ENCODE measurements at places on chromosomes 1 and 21.

- DNase-seq, result no peak
Measured at GRCh38 chr1:119467219-119467618, 39.8 kb upstream of the HSD3B1 start.

DNA sequence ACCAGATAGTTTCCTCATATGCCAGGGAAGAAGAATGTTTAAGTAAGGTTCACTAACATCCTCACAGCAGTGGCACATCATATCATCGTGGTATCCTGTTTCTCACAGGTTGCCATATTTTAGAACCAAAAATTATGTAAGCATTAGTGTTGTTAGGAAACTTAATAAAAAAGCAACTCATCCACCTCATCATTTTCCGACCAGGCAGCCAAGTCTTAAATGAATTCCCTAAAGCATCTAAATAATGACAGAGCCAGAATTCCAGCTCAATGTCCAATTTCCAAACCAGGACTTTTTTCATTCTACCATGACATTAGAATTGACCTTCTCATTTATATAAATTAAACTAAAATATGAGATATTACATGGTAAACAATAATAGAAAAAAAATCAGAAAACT, 272.7 kb downstream of the NTNG1 start:
- DNase-seq, result no peak

DNA sequence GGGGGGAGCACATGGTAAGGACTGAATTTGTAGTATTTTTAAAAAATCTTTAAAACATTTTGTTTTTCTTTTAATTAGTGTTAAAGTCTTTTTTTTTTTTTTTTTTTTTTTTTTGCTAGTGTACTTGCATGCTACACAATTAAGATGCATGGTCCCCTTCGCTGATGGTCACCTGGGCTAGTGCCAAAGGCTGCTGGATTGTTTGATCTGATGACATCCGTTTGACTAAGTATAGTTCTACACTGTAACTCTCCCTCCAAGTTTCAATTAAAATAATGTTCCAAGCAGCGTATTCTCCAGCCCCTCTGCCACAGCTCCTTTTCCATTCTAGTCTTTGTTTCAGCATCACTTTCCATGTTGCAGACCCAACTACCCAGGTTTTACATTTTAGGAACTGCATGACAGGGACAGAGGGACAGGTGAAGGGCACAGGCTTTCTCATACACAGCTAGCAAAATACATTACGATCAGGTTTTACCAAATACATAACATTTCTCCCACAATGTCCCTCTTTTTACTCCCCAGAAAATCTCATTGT, 852 bp upstream of the RAVER2 start:
- peak; percentile 48 for DNase-seq

DNA sequence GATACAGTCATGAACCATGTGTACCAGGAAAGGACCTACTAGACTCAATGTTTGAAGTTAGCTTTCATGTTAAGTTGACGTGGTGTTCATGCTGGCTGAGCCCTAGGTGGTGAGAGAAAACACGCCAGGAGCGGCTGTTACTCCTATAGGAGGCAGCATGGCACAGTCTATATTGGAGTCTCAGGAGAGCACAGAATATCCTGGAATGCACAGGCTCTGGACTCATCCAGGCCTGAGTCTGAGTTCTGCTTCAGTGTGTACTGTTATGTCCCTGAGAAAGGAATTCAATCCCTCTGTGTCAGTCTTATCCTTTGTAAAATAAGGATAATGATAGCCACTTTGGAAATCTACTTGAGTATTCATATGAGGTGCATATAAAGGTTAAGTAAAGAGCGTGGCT, 41.2 kb downstream of the DPT start:
- DNase-seq, result no peak

GRCh38 chr1:175520186-175520585, 223.2 kb downstream of the TNR start:
- no peak for DNase-seq
